Activated T-cell treated with anti-CD3 and anti-CD28 coated beads, Interleukin-2, amount 50 U/mL, for 72 hours (primary cell): ENCODE measurements at places on chromosomes 16 and 17. TPM values are rescaled to one million over a fixed set of nuclear protein-coding genes. Genes with fewer than 3 reads are reported as not detected.

The APOH gene
- not detected for total RNA-seq

The SLC5A11 gene
- 0.21 TPM for total RNA-seq

The CNGB1 gene
- total RNA-seq: not detected

The CCDC78 gene
- 3.9 TPM for total RNA-seq

The GRAPL gene
- 2.8 TPM for total RNA-seq

The PRSS27 gene
- total RNA-seq: 7.6 TPM

The PABPN1L gene
- not detected for total RNA-seq

The TRIM65 gene
- 30.7 TPM for total RNA-seq

The RND2 gene
- not detected for total RNA-seq
